ENCODE measurements at places on chromosomes 5 and 9. TPM values are rescaled to one million over a fixed set of nuclear protein-coding genes. Genes with fewer than 3 reads are reported as not detected.

DNA sequence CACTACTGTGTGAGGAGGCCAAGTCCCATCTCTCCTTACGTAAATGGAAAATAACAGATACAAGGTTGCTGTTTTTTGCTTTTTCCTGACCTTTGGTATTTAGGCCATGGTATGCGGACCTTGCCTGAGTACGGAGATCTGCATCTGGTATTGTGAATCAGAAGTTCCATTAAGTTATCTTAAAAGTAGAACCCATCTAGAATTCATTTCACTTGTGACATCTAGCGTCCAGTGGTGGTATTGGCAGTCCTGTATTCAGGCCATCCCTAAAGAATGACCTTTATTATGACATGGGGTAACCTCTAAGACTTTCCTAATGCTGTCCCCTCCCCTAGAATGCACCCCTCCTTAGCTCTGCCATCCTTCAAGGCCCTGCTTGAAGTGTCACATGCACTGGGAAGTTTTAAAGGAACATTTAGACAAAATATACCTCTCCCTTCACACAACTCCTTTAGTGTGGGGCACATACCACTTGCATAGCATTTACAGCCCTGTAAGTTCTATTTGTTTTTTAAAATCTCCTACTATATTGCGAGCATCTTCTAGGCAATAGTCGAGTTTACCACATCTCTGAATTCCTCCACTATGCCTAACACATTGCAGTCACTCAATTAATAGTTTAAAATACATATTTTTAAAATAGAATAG lies 1.9 kb upstream of the SPDL1 start:
- DNase-seq = no peak

GRCh38 chr5:76477571-76477970 lies 74.5 kb downstream of the IQGAP2 start:
- DNase-seq = no peak

- DNase-seq = no peak
Observed at GRCh38 chr5:111310711-111311620, 86.8 kb downstream of the CAMK4 start.

DNA sequence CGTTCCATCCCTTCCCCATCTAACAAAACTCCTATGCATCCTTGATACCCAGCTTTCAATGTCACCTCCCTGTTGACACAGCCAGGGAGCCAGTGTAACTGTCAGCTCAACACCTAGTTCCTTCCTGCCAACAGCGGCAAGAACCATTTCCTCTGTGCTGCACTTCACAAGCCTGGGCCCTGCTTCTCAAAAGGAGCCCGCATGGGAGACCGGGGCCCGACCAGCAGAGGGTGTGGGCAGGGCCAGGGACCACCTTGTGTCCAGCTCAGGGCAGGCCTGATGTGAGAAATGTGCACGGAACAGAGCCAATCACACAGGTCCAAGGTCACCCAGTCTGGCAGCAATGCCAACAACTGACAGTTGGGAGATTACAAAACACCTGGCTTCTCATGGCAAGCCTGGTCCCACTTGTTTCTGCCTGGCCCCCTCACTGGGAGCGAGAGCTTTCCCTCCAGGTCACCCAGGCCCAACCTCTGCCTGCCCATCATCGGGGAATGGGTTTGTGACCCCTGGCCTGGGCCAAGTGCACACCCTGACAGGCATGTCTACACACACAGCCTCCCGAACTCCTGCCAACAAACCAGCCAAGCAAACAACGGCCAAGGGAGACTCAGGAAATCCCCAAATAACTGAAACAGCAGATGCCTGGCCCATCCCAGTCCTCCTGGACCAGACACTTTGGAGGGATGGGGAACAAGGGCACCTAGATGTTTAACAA lies 3.1 kb downstream of the RNF44 start:
- DNase-seq = no peak

DNA sequence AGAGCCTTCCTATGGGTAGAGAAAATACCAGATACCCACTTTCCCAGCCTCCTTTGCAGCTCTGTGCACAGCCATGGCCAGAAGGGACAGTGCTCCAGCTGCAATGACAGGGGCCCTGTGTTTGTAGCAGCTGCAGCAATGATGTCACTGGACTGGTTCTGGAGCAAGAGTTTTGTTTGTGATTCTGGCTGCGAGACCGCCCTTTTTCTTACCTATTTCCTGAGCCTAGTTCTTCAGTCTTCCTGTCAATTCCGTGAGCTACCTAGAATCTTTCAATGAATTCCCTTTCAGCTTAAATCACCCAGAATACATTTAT lies 10.0 kb upstream of the BOD1 start:
- DNase-seq = no peak

GRCh38 chr5:145260670-145261069 lies 574.5 kb downstream of the PRELID2 start:
- DNase-seq = no peak

DNA sequence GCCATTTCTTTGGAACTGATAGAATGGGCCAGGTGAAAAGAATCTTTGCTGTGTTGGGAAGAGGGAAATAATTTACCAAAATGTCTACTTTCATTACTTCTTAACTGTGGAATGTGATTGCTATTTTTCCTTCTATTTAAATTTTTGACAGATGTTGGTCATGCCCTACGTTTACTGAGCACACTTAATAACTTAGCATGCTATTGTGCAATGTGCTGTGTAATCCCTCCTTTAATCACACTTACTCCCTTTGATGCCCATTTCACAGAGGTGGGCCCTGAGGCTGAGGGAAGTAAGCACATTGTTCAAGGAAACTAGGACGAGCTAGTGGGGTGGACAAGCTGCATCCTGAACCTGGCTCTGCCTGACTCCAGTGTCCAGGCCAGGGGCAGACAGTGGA lies 47.8 kb upstream of the INSYN2B start:
- DNase-seq = no peak

The SCAI gene
- total RNA-seq = 18.0 TPM

The PRPF4 gene
- 45.2 TPM for total RNA-seq

The NRARP gene
- total RNA-seq = 3.1 TPM

The C9orf78 gene
- total RNA-seq = 43.9 TPM

The GMCL2 gene
- not detected for total RNA-seq

The THBS4 gene
- 2.0 TPM for total RNA-seq

The RNF183 gene
- not detected for total RNA-seq

The PCDHB12 gene
- total RNA-seq = not detected
